ENCODE measurements at places on chromosomes 7 and 10.

DNA sequence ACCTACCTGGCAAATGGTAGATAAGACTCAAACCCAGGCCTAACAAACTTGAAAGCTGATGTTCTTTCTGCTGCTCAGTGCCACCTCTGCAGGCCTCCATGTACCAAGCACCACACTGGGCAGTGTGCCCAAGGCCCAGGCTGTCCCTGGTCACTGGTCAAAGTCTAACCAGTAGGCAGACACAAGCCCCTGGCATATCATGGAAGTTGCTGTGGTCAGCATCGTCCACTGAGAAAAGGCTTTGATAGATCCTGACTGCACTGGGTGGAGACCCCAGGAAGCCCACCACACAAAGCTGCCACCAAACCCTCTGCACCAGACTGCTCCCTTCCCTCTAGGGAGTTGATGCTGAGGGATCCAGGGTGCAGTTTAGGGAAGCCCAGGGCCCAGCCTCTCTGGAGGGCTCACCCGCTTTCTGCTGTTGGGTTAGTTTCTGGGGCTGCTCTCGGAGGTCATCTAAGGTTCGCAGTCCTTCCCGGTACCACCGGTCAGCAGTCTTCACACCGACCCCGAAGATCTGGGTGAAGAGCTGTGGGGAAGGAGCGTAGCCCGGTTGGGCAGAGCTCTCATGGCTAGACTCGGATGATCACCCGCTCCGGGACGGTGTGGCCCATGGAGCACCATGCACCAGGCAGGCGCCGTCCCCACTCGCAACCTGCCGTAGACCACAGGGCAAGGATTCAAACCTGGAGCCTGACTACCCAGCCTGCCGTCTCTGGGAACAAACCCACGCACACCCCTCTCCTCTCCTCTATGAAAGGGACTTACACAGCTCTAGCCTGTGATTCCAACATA lies 6.0 kb downstream of the POLM start:
- DNase-seq = no peak

DNA sequence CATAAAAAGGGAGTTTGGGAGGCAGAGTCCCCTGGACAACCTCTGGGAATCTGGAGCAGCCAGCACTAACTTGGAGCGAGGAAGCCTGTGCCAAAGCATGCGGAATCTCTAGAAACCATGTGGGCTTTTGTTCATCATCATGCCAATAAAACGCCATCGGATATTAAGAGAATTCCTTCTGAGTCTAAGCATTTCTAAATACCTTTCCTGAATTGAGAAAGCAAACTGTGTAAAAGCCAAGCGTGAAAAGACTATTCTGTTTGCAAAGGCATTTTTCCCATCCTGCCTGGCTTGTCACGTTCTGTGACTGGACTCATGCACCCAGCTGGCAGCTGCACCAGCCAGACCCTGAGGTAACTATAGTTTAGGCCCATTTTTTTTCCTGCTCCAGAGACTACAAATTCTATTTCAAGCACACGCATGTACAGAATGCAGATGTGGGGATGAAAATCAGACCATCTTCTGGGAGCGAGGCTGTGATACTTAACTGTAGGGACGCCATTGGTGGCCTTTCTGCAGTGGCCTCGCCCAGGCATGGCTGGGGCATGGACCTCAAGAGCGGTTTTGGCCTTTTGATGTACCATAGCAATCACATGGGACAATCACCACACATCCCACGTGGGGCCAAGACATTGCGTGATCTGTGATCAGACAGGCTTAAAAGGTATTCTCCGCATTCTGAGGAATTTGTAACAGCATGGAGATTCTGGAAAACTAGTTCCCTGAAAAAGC lies 218.9 kb downstream of the KIAA1217 start:
- no peak for DNase-seq

DNA sequence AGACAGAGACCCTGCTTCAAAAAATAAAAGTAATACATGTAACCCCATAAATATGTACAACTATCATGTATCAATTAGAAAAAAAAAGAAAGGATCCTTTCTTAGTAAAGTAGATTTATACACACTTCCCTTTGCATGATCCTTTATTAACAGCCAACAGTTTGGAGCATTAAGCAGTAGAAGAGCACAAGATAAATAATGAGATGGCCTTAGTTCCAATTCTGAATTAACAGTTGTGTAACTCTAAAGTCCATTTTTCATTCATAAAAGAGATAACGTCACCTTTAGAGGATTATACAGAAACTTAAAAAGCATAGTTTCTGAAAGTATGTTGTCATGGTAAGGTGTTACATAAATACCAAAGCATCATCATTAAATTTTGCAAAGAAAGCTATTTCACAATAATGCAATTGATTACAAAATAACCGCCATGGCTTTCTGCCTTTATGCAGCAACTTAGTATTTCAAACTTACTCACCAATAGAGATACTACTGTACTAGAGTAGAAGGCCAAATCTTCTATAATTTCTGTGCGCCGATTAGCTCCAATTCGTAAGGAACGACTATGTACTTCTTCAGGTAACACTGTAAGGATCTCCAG lies 40.3 kb downstream of the TNPO3 start:
- DNase-seq = no peak

GRCh38 chr10:85402541-85402940 lies 964.1 kb downstream of the GRID1 start:
- DNase-seq = no peak

GRCh38 chr7:74217455-74218342 lies 7.9 kb downstream of the LAT2 start:
- no peak for DNase-seq

DNA sequence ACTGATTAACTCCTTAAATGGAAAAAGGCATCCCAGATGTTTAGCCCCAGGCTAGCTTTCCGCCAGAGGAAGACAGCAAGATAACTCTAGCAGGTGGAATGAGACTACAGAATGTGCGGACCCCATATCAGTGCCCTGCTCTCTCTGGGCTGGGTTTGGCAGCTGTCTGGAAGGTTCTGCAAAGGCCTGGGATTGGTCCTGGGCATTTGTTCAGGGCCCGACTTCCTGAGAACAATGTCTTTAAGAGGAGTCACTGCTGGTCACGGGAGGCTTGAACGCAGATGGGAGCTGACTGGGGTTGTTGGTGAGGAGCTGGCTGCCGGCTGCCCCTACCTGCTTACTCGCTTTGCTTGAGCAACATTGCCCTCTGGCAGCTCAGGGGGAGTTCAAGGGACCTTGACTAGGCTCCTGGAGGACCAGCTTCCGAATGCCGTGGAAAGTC lies 130.6 kb upstream of the BTBD16 start:
- peak; percentile 48 for DNase-seq

DNA sequence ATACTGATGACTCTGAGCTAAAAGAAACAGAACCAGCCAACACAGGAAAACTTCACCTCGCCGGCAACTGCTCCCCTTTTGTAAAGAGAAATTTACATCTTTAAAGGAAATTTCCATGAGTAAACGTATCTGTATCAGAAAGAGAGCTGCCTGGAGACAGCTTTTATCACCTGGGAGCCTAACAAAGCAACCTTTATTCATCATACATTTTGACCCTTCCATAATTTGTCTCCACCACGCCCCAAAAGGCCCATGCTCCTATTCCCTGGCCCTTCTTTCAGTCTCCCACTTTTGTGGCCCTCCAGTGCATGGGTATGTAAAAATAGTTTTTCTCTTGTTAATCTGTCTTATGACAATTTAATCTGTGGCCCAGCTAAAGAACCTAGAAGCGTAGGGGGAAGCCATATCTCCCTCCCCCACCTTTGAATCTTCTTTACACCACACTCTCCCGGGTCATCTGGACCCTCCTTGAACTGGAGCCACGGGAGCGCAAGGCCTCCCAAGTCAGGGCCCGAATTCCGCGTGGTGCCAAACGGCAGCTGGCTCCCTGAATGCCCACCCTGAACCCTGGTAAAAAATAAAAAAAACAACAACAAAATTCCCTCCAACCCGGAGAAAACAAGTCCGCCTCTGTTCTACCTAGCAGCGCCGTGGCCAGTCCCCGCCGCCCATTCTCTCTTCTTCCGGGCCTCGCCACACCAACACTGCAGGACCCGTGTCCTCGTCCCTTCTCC lies 15.4 kb upstream of the FKBP9 start:
- DNase-seq = no peak

DNA sequence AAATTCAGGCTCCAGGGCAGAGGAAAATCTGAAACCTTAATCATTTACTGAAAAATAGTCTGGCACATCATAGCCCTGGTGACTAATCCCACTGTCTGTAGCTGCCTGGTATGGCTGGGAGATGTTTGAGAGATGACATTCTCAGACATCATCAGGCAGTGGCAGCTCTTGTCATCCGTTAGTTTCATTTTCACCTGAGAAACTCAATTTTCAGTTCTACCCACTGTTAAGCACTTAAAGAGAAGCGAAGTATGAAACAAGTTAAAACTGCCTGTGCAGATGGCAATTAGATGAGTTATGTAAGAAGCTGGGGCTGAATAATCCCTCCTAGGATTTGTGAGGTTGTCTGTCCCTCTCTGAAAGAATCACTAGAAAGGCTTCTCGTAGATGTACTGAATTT lies 150.2 kb downstream of the NSUN6 start:
- DNase-seq = peak; percentile 78

DNA sequence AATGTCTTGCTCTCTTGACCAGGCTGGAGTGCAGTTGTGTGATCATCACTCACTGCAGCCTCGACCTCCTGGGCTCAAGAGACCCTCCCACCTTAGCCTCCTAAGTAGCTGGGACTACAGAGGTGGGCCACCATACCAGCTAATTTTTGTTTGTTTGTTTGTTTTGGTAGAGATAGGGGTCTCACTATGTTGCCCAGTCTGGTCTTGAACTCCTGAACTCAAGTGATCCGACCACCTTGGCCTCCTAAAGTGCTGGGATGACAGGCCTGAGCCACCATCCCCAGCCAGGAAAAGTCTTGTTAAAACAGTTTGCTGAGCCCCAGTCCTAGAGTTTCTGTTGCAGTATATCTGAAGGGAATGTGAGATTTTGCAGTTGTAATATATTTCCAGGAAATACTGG lies 83.9 kb downstream of the SKIDA1 start:
- no peak for DNase-seq

DNA sequence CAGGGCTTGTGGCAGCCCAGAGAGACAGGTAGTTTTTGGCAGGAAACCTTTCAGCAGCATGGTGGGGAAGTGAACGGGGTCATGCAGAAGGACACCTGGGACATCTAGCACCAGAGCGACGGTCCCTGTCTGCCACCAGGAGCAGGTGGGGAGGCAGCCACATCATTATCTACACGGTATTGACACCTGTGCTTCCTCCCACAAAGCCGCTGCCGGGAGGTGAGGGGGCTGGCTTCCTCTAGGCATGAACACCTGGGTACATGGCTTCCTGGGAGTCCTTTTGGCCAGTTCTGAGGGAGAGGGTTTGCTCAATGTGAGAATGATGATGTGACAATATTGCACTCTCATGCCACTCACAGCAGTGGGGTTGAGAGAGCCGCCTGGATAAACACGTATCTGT lies 275.2 kb downstream of the ACTR3B start:
- no peak for DNase-seq

DNA sequence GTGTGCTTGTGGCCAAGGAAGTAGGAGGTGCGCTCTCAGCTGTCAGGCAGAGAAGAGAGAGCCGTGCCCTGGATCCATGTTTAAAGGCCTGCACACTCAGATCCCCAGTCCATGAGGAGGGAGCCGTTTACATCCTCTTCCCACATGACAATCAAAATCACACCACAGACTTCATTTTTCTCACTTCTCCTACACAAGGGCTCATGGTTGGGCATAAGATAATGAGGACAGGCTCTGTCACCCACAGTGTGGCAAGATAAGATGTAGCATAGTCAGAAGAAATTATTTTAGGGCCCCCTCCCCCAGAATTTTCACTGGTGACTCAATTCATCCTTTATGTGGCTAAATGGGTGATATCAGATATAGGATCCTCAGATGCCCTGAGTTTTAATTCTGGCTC lies 35.9 kb upstream of the INHBA start:
- DNase-seq = no peak

GRCh38 chr10:110354322-110354766 lies 49.6 kb upstream of the SMNDC1 start:
- peak; percentile 84 for DNase-seq

GRCh38 chr7:142611566-142612236 lies 137.6 kb upstream of the PRSS1 start:
- DNase-seq = peak; percentile 28

Measured in brain microvascular endothelial cell (primary cell).